ENCODE measurements at places on chromosomes 16 and 17.

DNA sequence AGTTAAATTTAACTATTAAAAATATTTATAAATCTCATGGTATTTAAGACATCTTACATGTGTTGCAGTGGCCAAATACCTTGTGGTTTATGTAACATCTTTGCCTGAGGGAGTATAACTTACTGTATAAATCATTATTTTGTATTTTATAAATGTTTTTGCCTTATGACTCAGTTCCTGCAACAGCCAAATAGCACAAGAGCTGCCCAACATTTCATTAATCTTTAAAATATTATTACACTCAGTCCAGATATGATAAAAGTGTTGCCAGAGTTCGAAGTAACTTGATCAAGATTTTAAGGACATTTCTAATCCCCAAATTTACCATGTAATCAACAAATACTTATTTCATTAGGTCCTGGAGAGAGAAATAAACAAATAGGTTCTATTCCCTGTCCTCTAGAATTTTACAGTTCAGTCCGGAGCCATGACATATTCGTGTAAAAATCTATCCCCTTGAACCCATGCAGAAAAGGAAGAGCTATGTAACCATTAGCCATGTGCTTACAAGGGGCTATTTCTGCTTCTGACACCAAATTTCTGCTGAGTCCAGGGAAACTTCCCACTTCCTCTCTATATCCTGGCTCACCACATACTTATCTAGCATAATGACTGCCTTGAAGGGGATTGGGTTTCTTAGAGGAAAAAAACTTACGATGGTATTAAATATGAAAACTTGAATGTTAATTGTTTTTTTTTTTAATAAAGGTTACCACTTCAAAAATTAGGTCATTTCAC, 44.0 kb downstream of the IRX6 start:
- DNase-seq = no peak

DNA sequence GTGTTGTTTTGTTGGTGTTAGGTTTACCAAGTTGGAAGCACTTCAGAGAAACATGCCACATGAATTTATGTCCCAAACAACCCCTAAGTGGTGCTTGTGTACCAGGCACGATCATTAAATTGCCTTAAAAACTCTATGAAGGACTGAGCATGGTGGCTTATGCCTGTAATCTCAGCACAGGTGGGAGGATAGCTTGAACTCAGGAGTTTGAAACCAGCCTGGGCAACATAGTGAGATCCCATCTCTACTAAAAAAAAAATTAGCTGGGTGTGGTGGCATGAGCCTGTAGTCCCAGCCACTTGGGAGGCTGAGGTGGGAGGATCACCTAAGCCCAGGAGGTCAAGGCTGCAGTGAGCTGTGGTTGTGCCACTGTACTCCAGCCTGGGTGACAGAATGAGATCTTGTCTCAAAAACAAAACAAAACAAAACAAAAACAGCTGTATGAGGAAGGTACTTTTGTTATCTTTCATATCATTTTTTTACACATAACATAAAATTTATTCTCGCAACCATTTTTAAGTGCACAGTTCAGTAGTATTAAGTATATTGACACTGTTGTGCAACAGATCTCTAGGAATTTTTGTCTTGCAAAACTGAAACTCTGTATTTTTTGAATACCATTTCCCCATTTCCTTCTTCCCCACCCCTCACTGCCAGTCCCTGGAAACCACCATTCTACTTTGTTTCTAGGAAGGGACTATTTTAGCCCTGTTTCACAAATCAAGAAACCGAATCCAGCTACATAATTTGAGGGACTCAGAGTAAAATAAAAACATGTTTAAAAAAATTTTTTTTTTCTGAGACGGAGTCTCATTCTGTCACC, 14.3 kb upstream of the RBBP6 start:
- DNase-seq = no peak

GRCh38 chr17:60631119-60631518, 31.1 kb downstream of the PPM1D start:
- no peak for DNase-seq

- DNase-seq = no peak
Observed at GRCh38 chr17:4073983-4074830, 68.6 kb downstream of the ZZEF1 start.

GRCh38 chr16:77833921-77834634, 45.7 kb downstream of the VAT1L start:
- DNase-seq = no peak

DNA sequence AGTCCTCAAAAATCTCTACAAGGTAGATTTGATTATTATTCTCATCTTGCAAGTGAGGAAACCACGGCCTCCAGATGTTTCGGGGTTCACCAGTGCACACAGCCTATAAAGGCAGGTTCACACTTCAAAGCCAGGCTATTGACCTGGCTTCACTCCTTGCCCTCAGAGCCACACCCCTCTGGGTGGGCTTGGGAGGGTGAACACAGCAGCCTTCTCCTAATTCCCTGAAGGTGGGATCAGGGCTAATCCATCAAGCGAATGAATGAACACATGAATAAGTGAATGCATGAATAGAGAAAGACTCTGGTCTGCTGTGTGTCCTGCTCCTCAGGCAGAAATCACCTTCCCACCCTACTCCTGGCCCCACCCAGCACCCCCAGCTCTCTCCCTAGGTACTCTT, 139.0 kb downstream of the CYLD start:
- DNase-seq = peak; percentile 75

DNA sequence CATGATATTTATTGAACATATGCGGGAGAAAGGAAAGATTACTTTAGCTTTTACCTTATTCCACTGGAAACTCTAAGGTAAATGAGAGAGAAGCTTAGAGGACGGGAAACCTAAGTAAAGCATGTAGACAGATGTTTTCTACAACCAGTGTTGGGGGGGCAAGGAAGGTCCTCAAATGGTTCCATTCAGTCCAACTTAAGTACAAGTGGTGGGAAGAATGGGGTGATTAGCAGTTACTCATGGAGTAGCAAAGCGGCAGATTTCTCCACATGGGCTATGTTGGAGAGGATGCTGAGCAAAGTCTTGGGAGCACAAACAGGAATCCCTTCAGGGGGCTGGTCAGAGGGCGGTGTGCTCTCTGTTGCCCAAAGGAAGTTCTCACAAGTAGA, 78.6 kb downstream of the YPEL2 start:
- no peak for DNase-seq

- DNase-seq = no peak
Observed at GRCh38 chr16:30087181-30087898, 4.4 kb downstream of the TBX6 start.

- no peak for DNase-seq
Observed at GRCh38 chr16:27392671-27393070, 9.3 kb upstream of the IL21R start.

DNA sequence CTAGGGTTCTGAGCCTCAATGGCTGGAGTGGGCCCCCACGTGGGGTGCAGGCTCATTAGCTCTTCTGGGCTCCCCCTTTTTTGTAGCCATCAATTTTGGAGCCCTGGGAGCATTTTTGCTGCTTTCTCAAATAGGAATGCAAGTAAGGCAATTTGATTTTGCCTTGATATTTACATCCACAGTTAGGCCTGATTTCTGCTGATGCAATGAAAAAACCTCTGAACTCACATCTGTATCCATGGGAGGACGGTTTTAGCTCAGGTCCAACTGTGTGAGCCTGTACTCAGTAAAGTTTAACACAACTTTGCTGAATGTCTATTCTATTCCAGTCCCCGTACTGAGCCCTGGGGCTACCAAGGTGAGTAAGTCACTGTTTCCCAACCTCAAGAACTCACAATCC, 425.0 kb downstream of the HAPSTR1 start:
- no peak for DNase-seq

DNA sequence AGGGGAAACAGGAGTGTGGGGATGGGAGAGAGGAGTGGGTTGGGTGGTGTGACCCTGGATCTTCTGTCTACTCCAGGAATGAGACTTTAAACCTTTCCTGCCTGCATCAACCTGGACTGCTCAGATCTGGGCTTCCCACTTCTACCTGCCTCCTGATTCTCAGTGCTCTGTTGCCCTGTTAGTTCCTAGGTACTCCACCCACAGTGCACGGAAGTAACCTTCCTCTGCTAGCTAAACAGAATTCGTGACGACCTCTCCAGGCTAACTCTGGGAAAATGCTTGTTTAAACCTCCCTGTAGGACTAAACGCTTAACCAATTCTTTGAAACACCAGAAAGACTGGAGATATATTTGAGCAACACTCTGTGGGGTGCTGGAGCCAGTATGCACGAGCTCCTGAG, 83.4 kb upstream of the CLEC3A start:
- no peak for DNase-seq

DNA sequence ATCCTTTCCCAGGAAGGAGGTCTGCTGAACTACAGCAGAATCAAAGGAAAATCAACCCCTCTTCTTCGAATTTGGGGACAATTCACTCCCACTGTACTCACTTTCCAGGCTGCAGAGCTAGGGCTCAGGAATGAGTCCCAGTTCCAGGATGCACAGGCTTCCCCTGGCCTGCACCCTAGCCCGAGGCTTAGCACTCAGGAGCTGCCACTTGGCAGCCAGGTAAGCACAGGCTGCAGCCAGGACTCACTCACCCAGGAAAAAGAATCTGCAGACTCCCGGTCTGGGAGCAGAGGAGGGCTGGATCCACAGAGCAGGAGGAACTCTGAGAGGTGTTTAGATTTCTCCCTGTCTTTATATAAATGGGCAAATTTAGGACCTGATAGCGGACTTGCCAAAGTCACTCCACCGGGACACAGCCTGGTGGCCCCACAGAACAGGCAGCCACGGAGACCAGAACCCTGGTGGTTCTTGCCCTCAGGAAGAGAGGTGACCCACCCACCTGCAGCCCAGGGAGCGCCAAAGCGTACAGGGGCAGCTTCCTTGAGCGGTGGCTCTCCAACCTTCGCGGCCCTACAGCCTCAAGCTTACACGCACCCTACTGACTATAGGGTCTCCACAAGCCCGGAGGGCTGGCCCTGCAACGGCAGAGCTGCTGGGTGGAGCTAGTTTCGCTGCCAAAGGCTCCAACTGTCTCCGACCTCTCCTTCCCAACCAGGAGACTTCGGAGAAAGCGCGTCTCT, 4.8 kb downstream of the CBLN1 start:
- DNase-seq = no peak

- DNase-seq = no peak
Observed at GRCh38 chr17:46025510-46026165, 26.6 kb downstream of the STH start.

GRCh38 chr16:46826631-46827030, 4.3 kb downstream of the C16orf87 start:
- DNase-seq = no peak

DNA sequence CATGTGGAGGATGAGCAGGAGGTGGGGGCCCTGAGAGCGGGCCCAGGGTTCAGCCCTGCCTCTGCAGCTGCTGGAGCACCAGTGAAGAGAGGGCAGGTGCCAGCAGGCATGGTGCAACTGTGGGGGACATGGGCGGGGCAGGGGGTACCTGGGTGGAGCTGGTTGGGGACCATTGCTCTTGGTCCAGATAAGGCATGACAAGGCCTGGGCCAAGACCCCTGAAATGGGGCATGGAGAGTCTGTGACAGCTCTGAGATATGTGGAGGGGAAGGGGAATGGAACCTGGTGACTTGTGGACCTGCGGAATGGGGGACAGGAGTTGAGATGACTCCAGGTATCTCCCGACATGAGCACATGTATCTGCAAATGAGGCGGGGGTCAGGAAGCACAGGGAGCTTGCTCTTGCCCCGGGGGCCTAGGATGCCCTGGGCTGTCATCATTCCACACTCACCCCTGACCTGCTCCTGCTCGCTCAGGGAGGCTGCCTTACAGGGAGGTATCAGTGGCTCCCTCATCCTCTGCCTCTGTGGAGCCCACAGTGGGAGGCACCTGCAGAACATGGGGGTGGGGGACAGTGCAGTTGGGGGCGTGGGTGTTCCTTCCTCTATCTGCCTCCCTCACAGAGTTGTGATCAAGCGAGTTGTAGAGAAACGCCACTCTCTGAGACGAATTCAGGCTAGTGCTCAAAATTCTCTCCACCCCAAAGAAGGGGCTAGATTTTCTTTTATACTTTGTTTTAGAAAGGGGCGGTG, 40.2 kb downstream of the TMEM235 start:
- DNase-seq = no peak

- no peak for DNase-seq
Observed at GRCh38 chr17:199191-199604, 17.7 kb upstream of the DOC2B start.

DNA sequence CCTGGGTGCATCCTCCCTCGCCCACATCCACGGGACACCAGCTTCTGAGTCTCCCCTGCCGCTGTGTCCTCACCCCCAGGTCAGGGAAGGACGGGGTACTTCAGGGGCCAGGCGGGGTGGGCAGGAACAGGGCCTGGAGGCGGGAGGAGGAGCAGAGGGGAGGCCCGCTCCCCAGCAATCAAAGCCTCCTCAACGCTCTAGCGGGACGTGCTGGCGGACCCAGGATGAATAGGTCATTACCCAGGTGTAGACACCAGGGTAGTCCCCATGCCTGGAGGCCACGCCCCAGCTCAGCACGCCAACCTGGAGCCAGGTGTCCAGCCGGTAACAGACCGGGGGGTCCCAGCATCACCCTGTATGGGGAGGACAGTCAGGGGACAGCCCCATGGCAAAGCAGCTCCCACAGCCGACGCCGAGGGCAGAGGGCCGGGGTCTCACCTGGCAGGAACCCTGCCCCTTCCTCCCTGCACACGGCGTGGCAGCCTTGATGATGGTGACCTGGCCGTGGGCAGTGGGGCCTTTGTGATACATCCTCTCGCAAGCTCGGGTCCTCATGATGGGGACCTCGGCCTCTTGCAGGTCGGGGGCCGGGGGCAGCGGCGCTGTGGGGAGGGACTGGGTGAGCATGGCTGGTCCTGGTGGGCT, 24.2 kb downstream of the TPSD1 start:
- DNase-seq = no peak

DNA sequence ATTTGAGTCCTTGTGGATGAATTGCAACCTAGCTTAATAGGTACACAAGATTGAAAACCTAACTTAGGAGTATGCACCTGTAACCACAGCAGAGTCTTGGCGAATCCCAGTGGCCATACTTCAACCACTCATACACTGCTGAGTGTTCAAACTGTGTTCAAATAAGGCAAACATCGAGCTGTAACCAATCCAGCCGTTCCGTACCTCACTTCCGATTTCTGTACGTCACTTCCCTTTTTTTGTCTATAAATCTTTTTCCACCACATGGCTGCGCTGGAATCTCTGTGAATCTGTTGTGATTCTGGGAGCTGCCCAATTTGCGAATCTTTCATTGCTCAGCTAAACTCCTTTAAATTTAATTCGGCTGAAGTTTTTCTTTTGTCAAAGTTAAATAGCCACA, 190.6 kb downstream of the MAF start:
- DNase-seq = no peak

All from NCI-H82 (cell line).